HS-5 (cell line): ENCODE measurements at places on chromosomes 11 and 22.
A peak's percentile ranks its signal among the peaks of the same experiment; 100 is the strongest.

GRCh38 chr11:44445500-44446365, 119.7 kb upstream of the CD82 start:
- DNase-seq, result no peak

DNA sequence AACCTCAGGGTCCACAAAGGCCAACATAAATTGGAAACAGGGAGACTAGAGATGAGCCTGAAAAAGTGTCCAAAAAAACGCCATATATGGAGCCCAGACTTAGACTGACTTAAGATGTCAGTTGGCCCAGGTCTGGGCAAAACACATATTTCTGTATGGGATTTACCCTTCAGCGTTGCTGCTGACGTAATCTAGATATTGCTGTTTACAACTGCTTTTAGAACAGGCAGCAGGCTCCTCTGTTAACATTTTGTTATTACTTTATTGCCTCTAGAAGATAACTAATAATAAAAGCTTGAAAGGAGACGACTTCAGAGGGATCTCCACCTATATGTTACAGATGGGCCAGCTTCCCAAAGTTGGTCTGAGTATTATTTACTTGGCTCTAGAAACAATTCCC, 8.7 kb downstream of the ME3 start:
- no peak for DNase-seq

DNA sequence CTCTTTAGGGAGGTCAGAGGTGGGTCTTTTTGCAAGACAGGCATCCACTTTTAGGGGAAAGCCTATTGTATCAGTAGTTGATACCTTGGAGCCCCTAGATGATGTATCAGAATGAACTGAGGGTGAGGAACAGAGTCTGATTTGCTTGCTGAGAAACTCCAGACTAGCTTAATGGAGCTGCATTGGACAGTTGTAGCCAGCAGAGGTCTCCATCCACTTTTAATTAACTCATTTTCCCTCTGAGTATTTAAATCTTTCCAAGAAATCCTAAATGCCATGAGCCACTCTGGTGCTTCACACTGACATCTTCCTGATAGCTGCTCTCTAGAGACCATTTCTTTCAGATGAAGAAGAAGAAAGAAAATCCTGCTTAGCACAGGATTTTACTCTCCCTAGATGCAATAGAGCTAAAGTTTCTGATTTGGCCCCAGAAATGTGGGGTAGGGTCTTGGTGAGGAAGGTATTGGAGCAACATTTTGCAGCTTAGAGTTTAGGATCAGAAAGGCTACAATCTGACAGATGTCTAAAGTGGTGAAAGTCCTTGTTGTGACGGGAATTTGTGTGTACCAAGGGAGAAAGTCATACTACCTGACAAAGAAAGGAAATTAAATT, 38.0 kb downstream of the EXT2 start:
- DNase-seq, result no peak

GRCh38 chr11:126080161-126080941, 17.7 kb upstream of the CDON start:
- no peak for DNase-seq

- no peak for DNase-seq
Observed at GRCh38 chr11:134069426-134070341, 812 bp downstream of the JAM3 start.

- no peak for DNase-seq
Observed at GRCh38 chr11:43922744-43923405, 19.6 kb upstream of the C11orf96 start.

DNA sequence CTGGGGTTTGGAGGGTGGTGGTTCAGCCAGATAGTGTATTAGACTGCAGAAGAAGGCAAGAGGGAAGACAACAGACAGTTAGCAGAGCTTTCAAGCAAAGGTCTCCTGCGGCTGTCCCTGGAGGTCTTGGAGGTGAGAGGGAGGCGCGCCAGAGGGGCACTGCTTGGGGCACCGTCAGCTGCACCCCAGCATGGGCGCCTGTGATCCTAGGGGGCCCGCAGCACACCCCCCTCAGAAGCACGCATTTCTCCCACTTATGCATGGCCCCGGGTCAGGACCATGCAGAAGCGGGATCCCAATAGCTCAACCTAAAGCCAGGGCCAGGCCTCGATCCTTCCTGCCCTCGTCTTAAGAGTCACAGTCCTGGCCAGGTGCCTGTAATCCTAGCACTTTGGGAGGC, 26.5 kb downstream of the FGF4 start:
- DNase-seq, result no peak

- DNase-seq, result no peak
Observed at GRCh38 chr22:43154887-43155536, 3.7 kb downstream of the TSPO start.

DNA sequence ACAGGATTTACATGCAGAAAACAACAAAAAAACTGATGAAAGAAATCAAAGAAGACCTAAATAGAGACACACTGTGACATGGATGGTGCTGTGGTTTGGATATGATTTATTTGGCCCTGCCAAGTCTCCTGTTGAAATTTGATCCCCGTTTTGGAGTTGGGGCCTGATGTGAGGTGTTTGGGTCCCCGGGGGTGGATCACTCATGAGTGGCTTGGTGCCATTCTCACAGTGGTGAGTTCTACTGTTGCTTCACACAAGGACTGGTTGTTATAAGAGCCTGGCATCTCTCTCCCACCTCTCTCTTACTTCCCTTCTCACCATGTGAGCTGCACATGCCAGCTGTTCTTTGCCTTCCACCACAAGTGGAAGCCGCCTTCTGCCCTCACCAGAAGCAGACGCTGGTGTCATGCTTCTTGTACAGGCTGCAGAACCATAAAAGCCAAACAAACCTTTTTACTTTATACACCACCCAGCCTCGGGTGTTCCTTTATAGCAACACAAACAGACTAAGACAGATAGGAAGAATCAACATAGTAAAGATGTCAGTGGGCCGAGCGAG, 7.8 kb upstream of the RTL6 start:
- no peak for DNase-seq

- no peak for DNase-seq
Observed at GRCh38 chr22:38163844-38164550, 17.6 kb downstream of the PLA2G6 start.

DNA sequence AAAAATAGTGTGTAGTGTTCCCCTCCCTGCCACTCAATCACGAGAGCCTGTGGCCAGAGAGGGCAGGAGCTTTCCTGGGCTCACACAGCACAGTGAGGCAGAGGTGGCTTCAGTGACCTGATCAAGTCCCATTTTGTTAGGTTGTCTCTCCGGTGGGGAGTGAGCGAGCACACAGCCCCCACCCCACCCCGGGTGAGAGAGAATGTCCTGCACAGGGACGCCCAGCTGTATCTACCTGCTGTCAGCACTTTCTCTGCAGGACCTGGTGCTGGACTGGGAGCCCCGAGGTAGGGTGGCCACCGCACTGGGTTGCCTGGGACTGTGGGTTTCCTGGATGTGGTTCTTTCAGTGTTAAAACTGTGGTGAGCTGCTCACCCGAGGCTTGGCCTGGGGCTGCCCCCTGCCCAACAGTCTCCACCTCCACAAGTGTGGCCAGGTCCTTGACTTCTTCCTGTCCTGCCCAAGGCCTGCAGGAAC, 6.1 kb downstream of the CAPN5 start:
- DNase-seq, result no peak

GRCh38 chr11:69296890-69297786, 3.2 kb downstream of the MYEOV start:
- DNase-seq, result peak; percentile 99
